Stimulated activated CD8-positive, alpha-beta memory T cell treated with anti-CD3 and anti-CD28 coated beads, Interleukin-15, amount 100 ng/mL, for 24 hours (primary cell): ENCODE measurements at places on chromosomes 7 and 10.

DNA sequence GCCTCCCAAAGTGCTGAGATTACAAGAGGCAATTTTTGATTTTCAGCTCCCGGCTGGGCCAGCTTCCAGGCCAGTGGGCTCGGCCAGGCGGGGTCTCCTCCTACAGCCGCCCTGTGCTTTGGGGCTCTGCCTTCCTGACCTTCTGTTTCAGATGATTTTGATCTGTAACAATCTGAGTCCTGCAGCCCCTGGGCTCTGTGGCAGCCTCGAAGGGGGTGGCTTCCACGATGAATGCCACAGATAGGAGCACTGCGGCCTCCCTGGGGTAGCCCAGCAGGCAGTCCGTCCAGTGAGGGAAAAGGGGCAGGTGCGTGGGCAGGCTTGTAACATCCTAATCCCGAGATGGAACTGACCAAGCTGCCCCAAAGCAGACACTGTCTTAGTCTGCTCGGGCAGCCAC, 177.5 kb downstream of the DNAJB6 start:
- no peak for DNase-seq

- DNase-seq: no peak
Measured at GRCh38 chr10:132463333-132464255, 66.6 kb downstream of the PWWP2B start.

GRCh38 chr7:55464422-55464821, 99.3 kb downstream of the LANCL2 start:
- no peak for DNase-seq

GRCh38 chr7:135459076-135459475, 50.8 kb downstream of the CNOT4 start:
- DNase-seq: no peak

- DNase-seq: no peak
Measured at GRCh38 chr7:120060875-120061274, 212.1 kb upstream of the KCND2 start.
